Naive thymus-derived CD4-positive, alpha-beta T cell (primary cell): ENCODE measurements at places on chromosomes 12 and 14. TPM values are rescaled to one million over a fixed set of nuclear protein-coding genes. Genes with fewer than 3 reads are reported as not detected.

SVOP gene
- total RNA-seq = not detected in 2 replicates

ATP6V1D gene
- total RNA-seq = 36.8 and 38.3 TPM in 2 replicates

DNA sequence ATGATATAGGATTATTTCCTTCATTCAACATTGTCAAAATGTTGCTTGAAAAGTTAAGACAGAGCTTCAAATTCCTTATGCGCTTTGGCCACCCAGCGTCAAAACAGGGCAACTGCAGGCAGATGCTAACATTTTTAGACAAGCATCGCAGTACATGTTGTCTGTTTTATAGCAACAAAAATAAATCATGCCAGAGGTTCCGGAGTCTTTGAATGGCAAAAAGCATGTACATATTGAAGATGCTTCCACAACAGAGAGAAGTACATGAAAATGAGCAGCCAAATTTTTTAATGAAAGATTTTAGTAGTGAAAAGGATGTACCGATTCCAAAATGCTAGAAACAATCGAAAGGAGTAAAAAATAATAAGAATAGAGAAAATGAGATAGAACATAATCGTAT, 49.8 kb upstream of the USP15 start:
- no peaks in the 10 kb centered on the region for H3K36me3 ChIP-seq
- no peaks in the 10 kb centered on the region for H3K27me3 ChIP-seq
- no peak overlapping the region for H3K27ac ChIP-seq
- no peaks in the 10 kb centered on the region for H3K4me1 ChIP-seq

GRCh38 chr14:36517242-36518030, 2.6 kb downstream of the NKX2-1 start:
- no peaks in the 10 kb centered on the region for H3K4me1 ChIP-seq
- no peaks in the 10 kb centered on the region for H3K36me3 ChIP-seq
- H3K27me3 ChIP-seq = no peaks in the 10 kb centered on the region
- no peak for DNase-seq

GRCh38 chr12:51926718-51927117, 19.4 kb downstream of the ACVRL1 start:
- DNase-seq = peak; percentile 48
- no peaks in the 10 kb centered on the region for H3K27me3 ChIP-seq

PRKD1 gene
- not detected for total RNA-seq

DNA sequence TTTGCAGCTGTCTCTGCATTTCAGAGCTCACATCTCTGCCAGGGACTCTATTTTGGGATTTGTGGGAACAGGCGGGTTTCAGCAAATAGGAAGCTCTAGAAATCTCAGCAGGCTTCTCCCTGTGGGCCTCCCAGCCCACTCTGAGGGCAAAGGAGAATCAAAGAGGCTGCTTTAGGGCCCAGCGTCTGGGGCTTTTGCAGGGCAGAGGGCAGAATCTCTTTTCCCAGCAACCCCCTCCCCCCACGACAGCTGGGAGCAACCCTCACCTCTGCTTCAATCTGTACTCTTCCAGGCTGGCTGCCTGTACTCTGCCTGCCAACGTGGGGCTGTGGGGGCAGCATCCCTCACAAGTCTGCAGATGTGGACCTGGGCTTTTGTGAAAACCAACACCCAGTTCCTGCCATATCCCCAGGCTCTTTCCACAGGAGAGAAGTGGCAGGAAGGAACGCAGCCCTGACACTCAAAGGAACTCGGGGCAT, 529.6 kb upstream of the TBX3 start:
- no peaks in the 10 kb centered on the region for H3K4me1 ChIP-seq
- H3K4me3 ChIP-seq = no peak overlapping the region
- H3K27me3 ChIP-seq = no peaks in the 10 kb centered on the region
- H3K36me3 ChIP-seq = no peaks in the 10 kb centered on the region

NFE2 gene
- not detected for total RNA-seq

DNA sequence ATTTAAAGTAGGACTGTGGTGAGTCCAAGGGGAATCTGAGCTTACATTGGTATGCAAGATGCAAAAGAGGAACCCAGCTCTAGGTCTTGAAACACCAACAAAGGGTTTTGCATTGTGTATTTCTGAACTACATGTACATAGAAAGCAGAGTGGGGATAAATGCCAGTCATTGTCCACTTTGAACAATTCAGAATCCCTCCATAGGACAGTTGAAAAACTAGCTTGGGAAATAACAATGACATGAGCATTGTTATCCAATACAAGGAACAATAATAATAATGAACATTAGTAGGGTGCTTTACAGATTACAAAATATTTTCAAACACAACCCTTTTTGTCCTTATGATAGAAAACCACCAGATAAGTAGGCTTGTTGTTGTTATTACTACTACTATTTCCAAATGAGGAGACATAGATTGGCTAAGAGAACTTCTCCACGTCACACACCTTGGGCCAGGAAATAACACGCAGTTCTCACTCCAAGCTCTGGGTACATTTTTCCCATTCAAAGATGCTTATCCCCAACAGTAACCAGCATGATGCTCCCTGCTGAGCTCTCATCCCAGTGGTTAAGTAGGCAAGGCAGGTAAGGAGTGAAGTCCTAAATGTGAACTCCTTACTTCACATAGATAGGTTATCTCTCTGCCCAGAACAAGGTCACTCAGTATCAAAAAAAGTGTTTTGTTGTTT, 51.7 kb upstream of the RASSF8 start:
- no peaks in the 10 kb centered on the region for H3K4me1 ChIP-seq
- no peak overlapping the region for H3K27ac ChIP-seq
- DNase-seq = no peak
- H3K27me3 ChIP-seq = no peaks in the 10 kb centered on the region
- no peaks in the 10 kb centered on the region for H3K36me3 ChIP-seq
- H3K4me3 ChIP-seq = no peak overlapping the region

TPH2 gene
- total RNA-seq = 0.16 TPM

DNA sequence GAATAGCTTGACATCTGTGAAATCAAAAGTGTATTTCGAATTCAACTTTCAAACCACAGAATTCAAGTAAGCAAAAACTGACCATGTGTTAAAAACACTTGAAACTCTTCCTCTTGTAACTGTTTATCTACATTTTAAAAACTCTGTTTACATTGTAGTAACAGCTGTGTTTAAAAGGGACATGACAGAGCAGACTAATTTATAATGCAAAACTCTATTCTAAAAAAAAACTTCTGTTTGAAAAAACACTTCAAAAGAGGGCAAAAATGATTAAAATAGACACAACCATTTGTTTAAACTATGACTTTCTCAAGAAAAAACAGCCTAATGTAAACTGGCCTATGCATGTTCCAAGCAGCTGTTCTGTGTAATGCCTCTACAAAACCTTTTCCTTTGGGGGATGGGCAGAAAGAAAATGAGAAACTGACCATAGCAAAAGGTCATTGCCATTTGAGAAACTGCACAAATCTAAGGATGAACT, 149.1 kb upstream of the HMGA2 start:
- no peaks in the 10 kb centered on the region for H3K4me1 ChIP-seq
- H3K4me3 ChIP-seq = no peak overlapping the region
- H3K27me3 ChIP-seq = no peaks in the 10 kb centered on the region
- no peak overlapping the region for H3K27ac ChIP-seq
- no peak for DNase-seq

TEX52 gene
- total RNA-seq = not detected

PRH2 gene
- total RNA-seq = not detected

DNA sequence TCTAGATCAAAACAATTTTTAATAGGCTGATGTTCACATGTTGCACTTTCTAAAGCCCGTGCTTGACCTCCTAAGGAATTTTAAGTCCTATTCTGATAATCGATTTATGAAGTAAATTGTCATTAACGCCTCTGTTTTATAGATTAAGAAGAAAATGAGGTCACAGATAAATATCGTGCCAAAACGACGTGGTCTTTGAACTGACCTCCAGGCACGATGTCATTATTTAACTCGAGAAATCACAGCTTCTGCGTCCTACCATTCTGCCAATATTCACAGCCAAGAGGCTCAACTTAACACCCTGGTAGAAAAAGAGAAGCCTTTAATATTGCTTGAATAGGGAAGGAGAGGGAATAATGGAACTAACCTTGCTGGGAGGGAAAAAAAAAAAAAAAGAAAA, 888 bp upstream of the EEA1 start:
- H3K4me3 ChIP-seq = peak overlapping the region; percentile 67
- no peak for DNase-seq
- H3K36me3 ChIP-seq = no peaks in the 10 kb centered on the region
- no peaks in the 10 kb centered on the region for H3K27me3 ChIP-seq

GRCh38 chr14:75205591-75205990, 29.2 kb upstream of the TMED10 start:
- no peaks in the 10 kb centered on the region for H3K27me3 ChIP-seq
- H3K4me1 ChIP-seq = no peaks in the 10 kb centered on the region
- no peak for DNase-seq
- H3K27ac ChIP-seq = no peak overlapping the region
- no peaks in the 10 kb centered on the region for H3K36me3 ChIP-seq

DNA sequence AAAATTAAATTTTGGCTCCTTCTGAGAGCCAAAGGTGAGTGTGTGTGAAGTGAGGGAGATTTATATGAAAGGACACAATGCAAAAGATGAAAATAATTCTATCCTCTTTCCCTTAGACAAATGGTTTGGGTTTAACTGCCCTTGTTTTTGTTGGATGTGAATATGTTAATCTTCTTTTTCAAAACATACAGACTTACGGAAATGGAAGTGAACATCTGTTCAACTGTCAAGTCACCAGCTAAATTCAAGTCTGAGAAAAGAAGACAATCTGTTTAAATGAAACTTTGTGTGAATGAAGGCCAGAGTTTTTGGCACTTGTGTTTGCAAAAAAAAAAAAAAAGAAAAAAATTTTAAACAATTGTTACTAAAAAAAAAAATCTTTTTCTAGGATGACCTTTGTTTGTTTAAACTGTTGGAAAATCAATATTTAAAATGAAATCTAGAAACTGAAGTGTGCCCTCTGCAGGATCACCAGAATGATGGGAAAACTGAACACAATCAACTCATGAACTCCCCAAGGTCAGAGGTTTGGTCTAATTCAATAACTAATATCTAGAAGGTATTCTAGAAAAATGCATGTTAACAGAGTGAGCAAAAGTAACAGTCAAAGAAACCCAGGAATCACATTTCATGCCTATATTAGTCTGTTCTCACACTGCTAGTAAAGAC, 448.8 kb downstream of the FLRT2 start:
- H3K4me1 ChIP-seq = no peaks in the 10 kb centered on the region
- no peaks in the 10 kb centered on the region for H3K36me3 ChIP-seq
- H3K4me3 ChIP-seq = no peak overlapping the region
- DNase-seq = no peak

DNA sequence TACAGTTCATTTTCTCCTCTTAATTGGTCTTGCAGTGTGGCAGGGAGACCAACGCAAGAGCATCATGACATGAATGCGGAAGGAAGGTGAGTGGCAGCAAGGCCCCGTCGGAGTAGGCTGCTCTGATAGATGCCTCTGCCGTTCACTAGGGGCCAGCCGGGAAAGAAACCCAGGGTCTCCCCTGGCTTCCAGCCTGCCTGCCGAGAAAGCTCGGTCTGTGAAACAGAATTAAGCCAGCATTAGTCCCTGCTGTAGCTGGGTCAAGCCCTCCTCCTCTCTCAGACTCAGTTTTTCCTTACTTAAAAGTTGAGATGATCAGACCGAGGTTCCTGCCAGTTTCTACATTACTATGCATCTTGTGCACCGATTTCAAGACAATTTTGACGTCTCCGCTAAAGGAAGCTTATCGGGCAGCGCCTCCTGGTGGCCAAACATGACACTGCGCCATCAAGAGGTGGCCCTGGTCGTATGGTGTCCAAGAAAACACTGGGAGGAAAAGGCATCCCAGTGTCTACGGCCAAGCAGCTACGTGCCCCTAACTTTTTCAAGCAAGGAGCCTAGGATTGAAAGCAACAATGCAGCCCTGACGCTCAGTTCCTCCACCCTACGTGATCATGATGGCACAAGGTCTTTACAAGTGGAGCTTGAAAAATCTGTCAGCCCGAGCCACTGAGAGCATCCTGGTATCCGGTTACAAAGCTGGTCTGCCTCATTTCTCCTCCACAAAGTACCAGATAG, 131.6 kb downstream of the KSR2 start:
- H3K4me1 ChIP-seq = peaks cover 4% of the 10 kb centered on the region
- no peaks in the 10 kb centered on the region for H3K36me3 ChIP-seq
- H3K27me3 ChIP-seq = no peaks in the 10 kb centered on the region
- H3K4me3 ChIP-seq = no peak overlapping the region

LRIG3 gene
- not detected for total RNA-seq

- no peak overlapping the region for H3K4me3 ChIP-seq
- H3K36me3 ChIP-seq = peaks cover 7% of the 10 kb centered on the region
- no peaks in the 10 kb centered on the region for H3K4me1 ChIP-seq
- H3K27me3 ChIP-seq = no peaks in the 10 kb centered on the region
- no peak overlapping the region for H3K27ac ChIP-seq
Measured at GRCh38 chr12:101743242-101743641, 4.0 kb upstream of the SYCP3 start.

- no peak overlapping the region for H3K27ac ChIP-seq
- DNase-seq = no peak
- H3K4me1 ChIP-seq = no peaks in the 10 kb centered on the region
- H3K27me3 ChIP-seq = no peaks in the 10 kb centered on the region
- no peak overlapping the region for H3K4me3 ChIP-seq
Measured at GRCh38 chr12:64184216-64184615, 37.9 kb downstream of the KICS2 start.

P2RX2 gene
- not detected for total RNA-seq

CD4 gene
- 188 TPM for total RNA-seq

DNA sequence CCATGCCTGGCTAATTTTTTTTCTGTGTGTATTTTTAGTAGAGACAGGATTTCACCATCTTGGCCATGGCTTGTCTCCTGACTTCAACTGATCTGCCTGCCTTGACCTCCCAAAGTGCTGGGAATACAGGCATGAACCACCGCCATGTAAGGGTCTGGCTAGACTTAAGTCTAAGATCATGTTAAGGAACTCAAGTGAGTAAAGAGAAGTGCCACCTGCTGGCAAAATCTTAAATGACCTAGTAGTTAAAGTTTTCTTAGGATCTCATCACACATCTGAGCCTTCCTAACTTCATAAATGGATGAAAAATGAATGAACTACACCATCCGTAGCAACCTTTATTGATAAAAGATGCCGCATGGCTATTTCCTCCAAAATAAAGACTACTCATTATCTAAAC, 1.7 kb upstream of the C12orf56 start:
- no peaks in the 10 kb centered on the region for H3K4me1 ChIP-seq
- H3K27me3 ChIP-seq = no peaks in the 10 kb centered on the region
- H3K4me3 ChIP-seq = no peak overlapping the region

GRCh38 chr12:2335109-2335508, 282.3 kb downstream of the CACNA1C start:
- no peaks in the 10 kb centered on the region for H3K27me3 ChIP-seq
- H3K36me3 ChIP-seq = no peaks in the 10 kb centered on the region
- no peaks in the 10 kb centered on the region for H3K4me1 ChIP-seq
- no peak overlapping the region for H3K27ac ChIP-seq
- no peak overlapping the region for H3K4me3 ChIP-seq
- no peak for DNase-seq

DNA sequence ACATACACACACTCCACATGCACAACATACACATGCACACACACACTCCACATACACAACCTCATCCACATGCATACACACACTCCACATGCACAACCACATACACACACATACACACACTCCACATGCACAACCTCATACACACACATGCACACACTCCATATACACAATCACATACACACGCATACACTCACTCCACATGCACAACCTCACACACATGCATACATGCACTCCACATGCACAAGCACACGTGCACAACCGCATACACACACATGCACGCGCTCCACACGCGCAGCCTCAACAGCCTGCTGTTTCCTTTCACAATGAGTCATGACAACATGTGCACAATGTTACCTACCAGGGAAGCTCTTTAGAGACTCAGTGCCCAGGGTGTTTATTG, 61.2 kb upstream of the TMEM132C start:
- H3K27ac ChIP-seq = no peak overlapping the region
- H3K36me3 ChIP-seq = no peaks in the 10 kb centered on the region
- no peak overlapping the region for H3K4me3 ChIP-seq
- no peak for DNase-seq
- H3K27me3 ChIP-seq = no peaks in the 10 kb centered on the region
